ENCODE measurements at places on chromosomes 2 and 18.

DNA sequence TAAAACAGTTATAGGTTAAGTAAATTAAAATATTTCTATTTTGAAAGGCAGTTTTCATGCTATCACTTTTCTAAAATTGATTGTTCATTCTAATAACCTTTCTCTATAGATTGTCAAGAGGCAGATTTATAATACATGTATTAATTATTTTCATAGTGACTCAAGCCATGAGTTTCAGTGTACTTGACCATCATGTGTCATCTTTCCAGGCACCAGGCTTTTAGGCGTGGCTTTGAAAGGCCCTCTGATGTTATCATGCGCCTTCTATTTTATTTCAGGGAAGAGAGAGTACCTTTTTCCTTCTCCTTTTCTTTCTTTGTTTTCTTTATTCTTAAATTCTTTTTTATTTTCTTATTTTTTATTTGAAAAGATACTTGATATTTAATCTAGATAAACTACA lies 128.3 kb upstream of the ETAA1 start:
- no peak for DNase-seq

DNA sequence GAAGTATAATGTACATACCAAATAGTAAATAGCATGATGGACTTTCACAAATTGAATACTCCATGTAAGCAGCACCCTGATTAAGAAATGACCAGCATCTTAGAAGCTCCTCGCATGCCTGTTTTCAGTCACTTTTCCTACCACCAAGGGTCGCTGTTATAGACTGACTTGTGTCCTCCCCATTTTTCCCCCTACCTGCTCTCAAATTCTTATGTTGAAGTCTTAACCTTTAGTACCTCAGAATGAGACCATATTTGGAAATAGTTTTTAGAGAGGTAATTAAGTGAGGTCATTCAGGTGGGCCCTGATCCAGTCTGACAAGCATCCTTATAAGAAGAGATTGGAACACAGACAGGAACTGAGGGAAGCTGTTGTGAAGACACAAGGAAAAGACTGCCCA lies 125.9 kb downstream of the LYPD6 start:
- DNase-seq: no peak

DNA sequence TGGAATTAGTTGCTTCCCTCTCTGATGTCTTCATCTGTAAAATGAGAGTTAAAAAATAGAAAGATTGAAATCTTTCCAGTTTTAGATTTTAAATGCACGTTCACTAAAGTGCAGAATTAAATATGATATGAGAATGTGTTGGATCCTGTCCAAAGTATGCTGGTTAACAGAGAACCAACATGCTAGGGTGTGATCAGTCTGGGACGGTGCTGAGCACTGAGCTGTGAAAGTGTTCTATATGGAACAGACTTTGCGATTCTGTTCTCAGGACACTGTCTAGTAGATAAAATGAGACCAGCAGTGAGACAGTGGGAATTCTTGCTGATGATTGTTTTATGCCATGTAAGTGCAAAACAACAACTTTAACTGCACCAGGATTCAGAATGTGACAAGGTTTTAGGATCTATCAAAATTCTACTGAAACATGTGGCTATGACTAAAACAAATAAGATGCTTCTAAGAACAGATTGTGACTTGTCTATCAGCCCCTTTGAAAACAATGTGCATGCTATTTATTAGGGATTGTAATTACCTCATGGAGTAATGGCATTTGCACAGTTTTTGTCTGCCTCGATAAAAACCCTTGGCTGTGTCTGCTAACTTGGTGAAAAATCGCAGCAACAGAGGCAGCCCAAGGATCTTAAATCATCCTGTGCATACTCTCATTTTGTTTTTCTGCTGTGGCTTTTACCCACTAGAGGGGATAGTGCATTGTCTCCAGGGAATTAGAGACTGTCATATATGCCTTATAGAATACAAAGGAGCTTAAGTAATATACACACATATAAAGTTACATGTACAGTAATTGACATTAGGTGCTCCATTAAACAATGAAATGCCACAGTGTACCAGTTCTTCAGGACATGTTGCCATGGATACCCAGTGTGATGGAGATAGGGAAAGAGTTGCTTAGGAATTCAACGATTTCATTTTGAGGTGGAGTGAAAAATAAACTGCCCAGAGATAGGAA lies 55.1 kb downstream of the MAP3K20 start:
- DNase-seq: no peak

- no peak for DNase-seq
Measured at GRCh38 chr2:191383486-191383885, 138.3 kb downstream of the MYO1B start.

DNA sequence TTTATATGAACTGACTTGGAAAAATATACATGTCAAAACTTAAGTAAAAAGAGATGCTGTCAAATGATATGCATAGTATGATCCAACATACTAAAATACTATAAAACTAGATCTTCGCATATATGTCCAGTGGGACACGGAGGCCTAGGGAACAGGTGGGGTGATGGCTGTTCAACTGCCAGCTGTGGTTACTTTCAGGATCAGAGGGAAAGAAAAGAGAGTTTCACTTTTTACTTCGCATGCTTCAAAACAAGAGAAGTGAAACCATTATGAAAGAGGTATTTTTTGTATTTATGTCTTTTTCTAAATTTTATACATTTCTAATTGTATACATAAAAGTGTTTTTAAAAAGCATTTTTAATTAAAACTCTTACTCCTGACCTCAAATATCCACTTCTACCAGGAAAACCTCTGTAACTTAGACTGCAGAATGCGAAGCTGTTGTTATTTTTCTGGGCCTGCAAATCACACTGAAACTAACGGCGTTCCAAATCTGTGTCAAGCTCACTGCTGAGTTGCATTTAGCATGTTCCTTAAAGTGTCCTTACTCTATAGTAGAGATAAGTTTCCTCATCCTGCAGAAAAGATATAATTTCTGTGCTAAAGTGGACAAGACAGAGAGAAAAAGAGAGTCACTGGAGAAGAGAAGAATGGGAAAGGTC lies 97.8 kb upstream of the SLC35G4 start:
- no peak for DNase-seq

GRCh38 chr2:33784488-33784887 lies 185.4 kb upstream of the FAM98A start:
- no peak for DNase-seq

GRCh38 chr2:44652701-44653100 lies 288.8 kb upstream of the SIX3 start:
- DNase-seq: peak; percentile 98

- no peak for DNase-seq
Measured at GRCh38 chr2:118148133-118148532, 59.9 kb downstream of the INSIG2 start.

DNA sequence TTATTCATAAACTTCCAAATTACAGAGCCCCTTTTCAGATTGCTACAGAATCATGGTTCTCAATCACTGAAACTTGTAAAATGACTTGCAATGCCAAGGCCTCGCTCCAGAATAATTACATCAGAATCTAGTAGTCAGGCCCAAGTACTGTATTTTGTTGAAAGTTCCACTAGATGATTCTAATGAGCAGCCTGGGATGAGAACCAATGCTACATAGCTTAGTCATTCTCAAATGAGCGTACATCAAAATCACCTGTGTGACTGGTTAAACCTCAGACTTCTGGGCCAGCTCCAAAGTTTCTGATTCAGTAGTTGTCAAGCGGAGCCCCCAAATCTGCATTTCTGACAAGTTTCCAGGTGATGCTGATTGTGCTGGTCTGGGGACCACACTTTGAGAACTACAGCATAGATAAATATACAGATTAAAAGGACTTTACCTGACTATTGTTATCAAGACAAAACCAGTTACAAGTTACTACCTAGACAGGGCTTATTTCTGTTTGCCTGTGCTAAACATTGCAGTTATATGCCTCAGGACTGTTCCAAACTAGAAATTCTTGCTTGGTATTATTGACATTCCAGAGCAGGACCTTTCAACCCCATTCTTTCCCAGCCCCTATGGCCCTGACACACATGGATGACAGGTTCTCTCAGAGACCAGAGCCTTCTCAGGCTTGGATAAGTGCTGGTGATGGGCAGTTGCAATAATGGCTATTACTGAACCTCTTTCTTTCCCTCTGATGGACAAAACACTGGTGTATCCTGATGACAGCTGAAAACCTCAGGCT lies 83.1 kb downstream of the UPP2 start:
- no peak for DNase-seq

- no peak for DNase-seq
Measured at GRCh38 chr2:149027590-149028250, 10.8 kb upstream of the LYPD6B start.

- DNase-seq: no peak
Measured at GRCh38 chr18:78496079-78496478, 483.5 kb upstream of the SALL3 start.

GRCh38 chr2:203583701-203584100 lies 48.6 kb upstream of the RAPH1 start:
- DNase-seq: no peak

- DNase-seq: peak; percentile 49
Measured at GRCh38 chr2:69013142-69013839, at the start of gene ANTXR1. ANTXR1 (plus strand) TSS chr2:69013179; CDS start chr2:69013500, 321 bp downstream.

DNA sequence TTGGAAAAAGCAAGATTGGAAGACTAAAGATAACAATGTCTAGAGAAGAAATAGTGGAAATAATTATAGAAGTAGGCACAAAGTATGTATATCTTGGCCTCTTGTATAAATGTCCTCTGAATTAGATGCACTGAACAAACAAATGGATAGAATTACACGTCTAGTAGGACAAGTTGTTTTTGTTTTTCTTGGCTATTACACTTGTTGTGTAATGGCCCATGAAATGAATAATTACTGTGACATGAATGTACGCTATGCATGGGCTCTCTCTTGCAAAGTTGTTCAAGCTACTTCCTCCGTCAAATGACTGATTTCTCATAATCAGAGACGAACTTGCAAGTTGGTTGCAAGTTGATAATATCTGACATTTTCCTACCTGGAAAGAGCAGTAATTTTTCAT lies 126.2 kb downstream of the PDE1A start:
- DNase-seq: no peak
